CD4-positive, alpha-beta T cell (primary cell): ENCODE measurements at places on chromosomes 13 and 19.

- DNase-seq, result peak; percentile 31
These were observed 7.0 kb upstream of the MYDGF start for GRCh38 chr19:4676955-4677731.

DNA sequence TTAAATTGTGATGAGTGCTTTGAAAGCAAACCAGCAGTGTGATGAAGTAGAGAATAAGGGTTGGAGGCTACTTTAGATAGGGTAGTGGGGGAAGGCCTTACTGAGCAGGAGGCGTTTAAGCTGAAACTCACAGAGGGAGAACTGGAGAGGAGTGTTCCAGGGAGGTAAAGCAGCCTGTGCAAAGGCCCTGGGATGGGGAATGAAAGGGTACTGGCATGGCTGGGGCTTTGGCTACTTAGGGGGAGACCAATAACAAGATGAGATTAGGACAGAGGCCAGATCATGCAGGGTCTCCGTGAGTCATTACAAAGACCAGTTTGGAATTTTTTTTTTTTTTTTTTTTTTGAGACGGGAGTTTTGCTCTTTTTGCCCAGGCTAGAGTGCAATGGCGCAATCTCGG lies 1.1 kb downstream of the PPP5C start:
- no peak for DNase-seq

GRCh38 chr13:61415058-61415721 lies 459 bp downstream of the PCDH20 start:
- DNase-seq, result no peak

- no peak for DNase-seq
These were observed 1.3 kb downstream of the PROZ start for GRCh38 chr13:113159701-113160100.

- DNase-seq, result no peak
These were observed 2.2 kb upstream of the TMEM161A start for GRCh38 chr19:19140476-19140875.

DNA sequence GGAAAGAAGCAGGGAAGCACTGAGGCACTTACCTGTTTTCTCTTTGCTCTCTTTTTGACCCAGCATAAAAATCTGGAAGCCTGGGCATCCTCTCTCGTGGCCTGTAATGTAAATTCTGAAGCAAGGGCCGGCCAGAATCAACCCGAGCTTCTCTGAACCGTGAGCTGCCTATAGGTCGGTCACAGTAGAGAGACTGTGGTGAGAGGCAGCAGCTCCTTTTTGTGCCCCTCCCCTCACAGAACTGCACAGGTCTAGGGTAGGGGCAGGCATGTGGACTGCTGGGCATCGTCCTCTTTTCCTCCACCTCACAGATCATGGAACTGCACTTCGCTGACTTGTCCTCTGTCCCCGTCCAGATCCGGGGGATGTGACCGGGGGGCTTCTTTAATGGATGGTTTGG lies 12.5 kb downstream of the FAM124A start:
- no peak for DNase-seq

DNA sequence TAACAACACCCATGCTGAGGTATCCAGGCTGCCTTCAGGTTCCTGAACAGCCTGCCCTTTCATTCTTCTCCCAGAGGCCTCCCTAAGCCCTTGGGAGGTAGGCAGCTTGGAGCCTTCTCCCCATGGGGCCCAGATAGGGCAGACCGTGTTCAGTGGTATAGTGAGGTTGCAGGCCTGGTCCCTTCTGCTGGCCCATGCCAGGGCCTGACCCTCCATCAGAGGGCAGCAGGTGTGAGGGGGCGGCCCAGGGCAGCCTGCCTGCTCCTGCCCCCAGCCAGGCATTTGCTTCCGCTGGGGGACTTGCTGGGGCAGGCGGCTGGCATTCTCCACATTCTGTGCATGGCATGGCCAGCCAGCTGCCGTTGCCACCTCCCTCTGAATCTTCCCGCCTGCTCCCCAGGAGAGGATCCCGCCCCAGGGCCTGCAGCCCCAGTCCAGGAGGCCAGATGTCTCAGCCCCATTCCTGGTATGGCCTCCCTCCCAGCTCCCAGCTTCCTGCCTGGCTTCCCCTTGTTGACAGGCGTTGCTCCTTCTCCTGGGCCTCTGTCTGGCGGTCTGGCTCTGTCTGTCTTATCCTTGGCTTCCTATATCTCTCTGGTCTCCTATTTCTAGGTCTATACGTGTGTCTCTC lies 8.9 kb downstream of the CIC start:
- DNase-seq, result no peak

DNA sequence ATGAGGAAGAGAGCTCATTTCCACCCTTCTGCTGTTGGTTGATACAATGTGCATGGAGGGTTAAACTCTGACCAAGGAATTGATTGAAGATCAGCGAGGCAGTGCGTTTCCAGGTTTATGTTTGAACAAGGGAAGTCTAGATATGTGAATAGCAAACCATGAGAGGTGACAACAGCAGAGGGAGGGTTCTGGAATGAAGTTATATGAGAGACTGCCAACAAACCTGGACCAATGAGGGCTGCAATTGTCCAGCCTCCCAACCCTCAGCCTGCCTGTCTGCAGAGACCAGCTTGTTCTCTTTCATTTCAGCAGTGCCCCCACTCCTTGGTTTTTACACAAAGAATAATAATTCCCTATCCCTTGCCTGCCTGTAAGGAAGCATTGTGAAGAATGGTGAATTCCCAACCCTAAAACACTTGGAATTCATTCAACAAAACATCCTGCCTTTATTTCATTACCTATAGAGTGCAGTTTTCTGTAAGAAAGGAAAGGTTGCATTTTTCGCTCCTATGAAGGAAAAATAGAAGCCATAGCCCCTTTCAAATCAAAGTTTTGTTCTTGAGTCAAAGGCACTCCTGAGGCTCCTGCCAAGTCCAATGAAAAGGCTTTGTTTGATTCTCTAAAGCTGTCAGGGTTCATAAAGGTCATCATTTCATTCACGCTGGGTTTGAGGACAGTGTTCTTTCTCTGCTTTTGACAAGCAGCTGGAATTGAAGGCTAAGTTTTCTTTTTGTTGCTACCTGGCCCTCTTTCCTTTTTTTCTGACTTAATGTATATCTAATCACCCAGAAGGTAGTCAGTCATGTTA lies 53.6 kb upstream of the ABCC4 start:
- DNase-seq, result no peak

DNA sequence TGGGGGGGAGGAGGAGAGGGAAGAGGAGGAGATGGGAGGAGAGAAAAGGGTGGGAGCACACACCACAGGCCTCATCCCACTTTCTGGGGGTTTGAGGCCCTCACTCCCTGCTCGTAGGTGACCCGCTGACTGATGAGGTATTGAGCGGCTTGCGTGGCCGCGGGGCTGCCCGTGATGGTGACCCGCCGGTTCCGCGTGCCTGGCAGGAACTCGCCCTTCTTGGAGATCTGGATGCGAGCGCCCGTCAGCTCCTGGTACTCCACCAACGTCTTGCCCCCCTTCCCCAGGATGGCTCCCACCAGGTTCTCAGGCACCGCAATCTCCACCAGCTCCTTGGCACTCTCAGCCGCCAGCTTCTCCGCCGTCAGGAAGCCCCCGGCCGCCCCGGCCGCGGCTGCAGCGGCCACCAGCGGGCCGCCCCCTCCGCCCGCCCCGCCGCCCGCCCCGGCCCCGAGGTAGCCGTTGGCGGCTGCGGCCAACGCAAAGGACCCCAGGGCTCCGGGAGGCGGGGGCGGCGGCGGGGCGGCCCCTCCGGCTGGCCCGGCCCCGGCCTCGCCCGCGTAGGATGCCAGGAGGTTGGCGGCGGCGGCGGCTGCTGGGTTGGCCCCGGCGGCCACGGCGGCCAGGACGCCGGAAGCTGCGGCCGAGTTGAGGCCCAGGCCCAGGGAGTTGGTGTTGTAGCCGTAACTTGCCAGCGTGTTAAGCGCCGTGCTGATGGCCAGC lies 25.4 kb upstream of the NANOS2 start:
- DNase-seq, result no peak

- DNase-seq, result no peak
These were observed 5.1 kb downstream of the ATG4D start for GRCh38 chr19:10548746-10549276.

DNA sequence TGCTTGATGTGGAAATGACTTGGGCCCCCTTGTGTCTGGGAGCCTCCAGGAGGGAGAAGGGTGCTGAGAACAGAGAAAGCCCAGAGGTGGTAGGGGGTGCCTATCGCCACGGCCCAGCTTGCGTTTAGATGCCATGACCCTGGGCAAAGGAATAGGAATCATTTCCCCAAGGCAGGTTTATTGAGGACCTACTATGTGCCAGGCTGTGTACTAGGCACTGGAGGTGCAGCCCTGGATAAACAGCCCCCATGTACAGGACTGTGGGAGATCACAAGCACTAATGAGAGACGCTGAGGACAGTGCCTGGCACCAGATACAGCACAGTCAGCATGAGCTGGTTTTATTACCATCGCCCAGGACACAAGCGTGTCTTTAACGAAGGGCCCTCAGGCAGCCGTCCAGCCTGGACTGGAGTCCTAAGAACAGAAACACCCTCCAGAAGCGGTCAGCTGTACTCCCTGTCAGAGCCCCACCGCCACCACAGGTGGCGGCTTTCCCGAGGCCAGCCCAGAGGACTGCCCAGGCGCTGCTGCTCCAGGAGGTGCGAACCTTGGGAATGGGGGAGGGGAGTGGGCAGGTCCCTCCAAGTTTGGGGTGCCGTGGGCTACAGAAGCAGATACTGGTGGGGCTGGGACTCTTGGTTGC lies 4.6 kb downstream of the TMEM147 start:
- no peak for DNase-seq

- DNase-seq, result no peak
These were observed 5.9 kb upstream of the ZNF551 start for GRCh38 chr19:57675881-57676280.

DNA sequence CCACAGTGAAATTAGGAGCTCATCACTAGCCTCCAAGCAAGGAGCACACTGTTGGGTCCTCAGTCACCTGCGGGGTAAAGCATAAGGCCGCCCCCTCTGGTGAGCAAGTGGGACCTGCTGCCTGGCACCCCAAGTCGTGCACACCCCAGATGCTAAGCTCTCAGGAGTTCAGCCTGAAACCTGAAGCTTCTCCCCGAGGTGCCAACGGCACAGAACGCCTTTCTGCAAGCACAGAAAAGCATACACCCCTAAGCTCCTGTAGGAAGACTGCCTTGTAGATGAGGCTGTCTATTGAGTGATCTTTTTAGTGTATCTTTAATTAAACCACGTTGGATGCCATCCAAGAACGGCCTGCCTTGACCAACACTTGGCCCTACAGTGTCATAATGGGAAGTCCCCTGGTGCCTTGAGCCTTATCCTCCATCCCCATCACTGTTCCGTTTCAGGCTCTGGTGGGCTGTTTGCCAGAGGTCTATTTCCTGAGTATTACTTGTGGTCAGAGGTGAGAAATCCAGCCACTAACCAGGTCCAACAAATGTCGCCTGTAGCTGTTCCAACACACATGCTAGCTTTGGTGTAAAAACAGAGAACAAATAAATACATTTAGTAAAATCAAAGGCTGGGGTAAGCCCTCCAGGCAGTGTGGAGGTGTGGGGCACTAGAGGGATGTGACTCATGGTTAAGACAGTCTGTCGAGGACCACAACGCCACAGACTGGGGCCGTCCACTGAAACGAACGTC lies 44.8 kb downstream of the C13orf42 start:
- no peak for DNase-seq

GRCh38 chr13:31755803-31756212 lies 16.5 kb downstream of the RXFP2 start:
- DNase-seq, result no peak

- DNase-seq, result no peak
These were observed 65.0 kb downstream of the MTUS2 start for GRCh38 chr13:28885181-28885580.

DNA sequence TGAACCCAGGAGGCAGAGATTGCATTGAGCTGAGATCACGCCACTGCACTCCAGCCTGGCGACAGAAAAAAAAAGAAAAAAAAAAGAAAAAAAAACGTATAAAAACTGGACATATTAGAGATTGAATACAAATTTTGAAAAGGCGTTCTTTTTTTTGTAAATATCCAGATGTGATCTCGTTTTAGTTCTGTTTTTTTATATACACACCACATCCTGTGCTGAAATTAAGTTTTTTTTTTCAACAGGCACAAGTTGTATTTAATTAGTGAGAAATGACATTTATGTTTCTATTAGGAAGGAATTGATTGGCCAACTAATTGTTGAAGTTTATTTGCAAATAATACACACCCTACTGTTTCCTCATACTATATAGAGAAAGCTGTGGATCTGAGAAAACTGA lies 3.6 kb downstream of the CDADC1 start:
- DNase-seq, result no peak

GRCh38 chr13:72745260-72745659 lies 17.5 kb downstream of the BORA start:
- DNase-seq, result no peak

DNA sequence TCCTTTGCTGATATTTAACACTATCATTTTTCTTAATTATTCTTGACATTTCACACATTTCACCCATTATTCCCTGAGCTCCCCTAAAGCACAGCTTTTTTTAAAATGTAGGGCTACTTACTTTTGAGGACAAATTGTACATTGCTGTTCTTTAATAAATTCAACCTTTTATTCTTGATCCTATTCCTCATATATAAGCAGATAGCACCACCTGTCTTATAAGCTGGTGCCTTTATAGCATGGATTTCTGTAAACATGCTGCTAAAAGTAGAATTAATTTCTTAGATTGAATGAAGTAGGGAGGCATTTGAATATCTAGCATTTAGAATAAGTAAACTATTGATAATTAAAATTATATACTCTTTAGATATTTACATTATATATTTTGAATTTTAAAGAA lies 603.4 kb upstream of the PCDH9 start:
- no peak for DNase-seq

DNA sequence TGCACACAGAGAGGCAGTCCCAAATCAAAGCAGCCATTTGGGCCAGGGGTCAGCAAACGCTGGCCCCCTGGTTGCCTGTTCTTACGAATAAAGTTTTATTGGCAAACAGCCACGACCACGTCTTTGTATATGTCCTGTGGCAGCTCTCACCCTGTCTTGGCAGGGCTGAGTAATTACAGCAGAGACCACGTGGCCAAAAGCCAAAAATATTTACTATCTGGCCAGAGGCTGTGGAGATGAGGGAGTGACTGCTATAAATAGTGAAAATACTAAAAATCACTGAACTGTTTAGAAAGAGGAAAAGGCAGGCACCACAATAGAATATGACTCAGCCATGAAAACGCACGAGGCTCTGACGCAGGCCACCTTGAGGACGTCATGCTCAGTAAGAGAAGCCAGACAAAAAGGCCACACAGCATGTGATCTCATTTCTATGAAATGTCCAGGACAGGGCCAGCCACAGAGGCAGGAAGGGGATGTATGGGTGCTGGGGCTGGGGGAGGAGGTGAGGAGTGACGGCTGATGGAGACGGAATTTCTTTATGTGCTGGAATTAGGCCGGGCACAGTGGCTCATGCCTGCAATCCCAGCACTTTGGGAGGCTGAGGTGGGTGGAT lies 29.4 kb downstream of the SMIM24 start:
- DNase-seq, result no peak
